ENCODE measurements at places on chromosomes 11 and 22. TPM values are rescaled to one million over a fixed set of nuclear protein-coding genes. Genes with fewer than 3 reads are reported as not detected.

- H3K4me1 ChIP-seq = no peaks in the 10 kb centered on the region
- no peaks in the 10 kb centered on the region for H3K36me3 ChIP-seq
- DNase-seq = no peak
- H3K4me3 ChIP-seq = no peak overlapping the region
Measured at GRCh38 chr22:24386937-24387471, 40.4 kb upstream of the ADORA2A start.

DNA sequence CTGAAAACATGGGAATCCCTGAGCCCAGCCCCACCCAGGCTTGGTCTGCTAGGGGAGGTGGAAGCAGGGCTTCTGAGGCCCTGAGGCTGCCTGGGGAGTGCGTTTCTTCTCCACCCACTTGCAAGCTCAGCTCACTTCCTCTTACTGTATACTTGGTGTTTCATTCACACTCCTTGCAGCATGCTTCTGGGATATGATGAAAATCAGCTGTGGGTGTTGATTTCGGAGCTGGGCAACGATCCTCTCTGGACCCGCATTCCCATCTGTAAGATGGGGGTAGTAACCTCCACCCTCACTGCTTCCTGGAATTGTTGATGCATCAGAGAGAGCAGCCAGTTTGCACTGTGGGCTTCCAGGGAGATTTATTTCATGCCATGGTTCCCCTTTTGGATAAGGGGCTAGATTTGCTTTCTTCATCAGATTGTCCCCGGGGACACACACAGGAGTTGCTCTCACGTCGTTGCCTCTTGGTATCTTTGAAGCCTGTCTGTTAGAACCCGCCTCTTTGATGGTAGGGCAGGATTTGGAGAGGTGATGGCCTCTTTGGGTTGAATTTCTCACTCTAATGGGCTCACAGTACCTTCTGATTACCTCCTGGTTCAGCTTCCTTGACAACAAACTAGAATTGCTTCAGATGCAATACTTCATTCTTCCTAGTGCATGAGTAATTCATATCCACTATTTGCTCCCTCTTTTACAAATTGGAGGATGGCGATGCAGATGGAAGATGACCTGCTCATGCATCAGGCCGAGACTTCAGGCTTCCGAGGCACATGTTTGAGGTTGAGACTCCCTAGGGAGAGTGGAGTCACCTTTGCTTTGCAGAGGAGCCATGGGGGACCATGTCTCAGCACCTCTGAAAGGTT is 40.4 kb downstream of the BCR start:
- no peaks in the 10 kb centered on the region for H3K36me3 ChIP-seq
- no peak for DNase-seq
- peaks cover 76% of the 10 kb centered on the region for H3K4me1 ChIP-seq
- no peak overlapping the region for H3K4me3 ChIP-seq
- peak overlapping the region; percentile 20 for H3K27ac ChIP-seq

DNA sequence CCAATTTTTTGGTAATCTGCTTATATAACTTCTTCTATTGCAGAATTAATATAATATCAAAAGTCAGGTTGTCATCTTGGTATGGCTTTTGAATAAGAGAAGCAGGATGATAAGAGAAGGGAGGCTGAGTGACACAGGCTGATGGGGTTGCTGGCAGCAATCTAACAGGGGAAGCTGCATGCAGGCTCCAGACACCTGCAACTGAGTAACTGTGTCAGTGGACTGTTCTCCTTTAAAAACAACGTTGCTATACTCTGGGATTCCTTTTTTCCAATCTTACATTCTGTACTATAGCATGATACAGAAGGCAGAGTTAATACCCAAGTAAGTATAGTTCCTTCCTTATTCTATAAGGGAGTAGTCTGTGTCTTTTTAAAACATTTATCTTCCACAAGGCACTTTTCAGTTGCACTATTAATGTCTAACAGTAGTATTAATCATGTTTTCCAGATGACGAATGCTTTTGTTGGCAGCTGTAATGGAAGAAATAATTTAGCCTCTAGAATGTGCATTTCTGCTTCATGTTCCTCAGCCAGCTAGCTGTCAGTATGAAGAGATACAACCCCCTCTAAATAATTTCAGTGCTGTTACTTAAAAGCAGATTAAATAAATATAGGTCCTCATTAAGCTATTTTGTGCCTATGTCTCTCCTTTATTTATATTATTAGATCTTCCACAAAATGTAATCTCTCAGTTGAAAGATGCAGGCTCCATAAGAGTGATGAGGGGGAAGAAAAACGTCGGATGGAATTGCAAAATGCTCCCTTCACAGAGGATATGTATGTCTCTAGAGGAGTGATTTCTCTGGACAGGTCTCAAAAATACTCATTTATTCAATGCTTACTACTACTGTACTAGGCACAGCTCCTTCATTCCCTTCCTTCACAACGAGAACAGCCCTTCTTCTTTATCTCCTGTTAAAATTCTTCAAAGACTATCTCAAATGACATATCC is 50.8 kb downstream of the ATG16L2 start:
- no peaks in the 10 kb centered on the region for H3K27me3 ChIP-seq
- H3K36me3 ChIP-seq = no peaks in the 10 kb centered on the region
- no peak overlapping the region for H3K27ac ChIP-seq
- peaks cover 3% of the 10 kb centered on the region for H3K4me1 ChIP-seq
- no peak overlapping the region for H3K4me3 ChIP-seq

- H3K27ac ChIP-seq = no peak overlapping the region
- no peaks in the 10 kb centered on the region for H3K4me1 ChIP-seq
- H3K27me3 ChIP-seq = no peaks in the 10 kb centered on the region
- H3K36me3 ChIP-seq = peaks cover 5% of the 10 kb centered on the region
- DNase-seq = no peak
Measured at GRCh38 chr22:38834215-38834953, 9.4 kb downstream of the NPTXR start.

GRCh38 chr11:68270196-68271022 is 1.4 kb downstream of the C11orf24 start:
- peak overlapping the region; percentile 78 for H3K4me3 ChIP-seq
- no peaks in the 10 kb centered on the region for H3K36me3 ChIP-seq
- peak overlapping the region; percentile 95 for H3K27ac ChIP-seq
- peak; percentile 3 for DNase-seq

Gene ACTN3
- not detected for total RNA-seq

DNA sequence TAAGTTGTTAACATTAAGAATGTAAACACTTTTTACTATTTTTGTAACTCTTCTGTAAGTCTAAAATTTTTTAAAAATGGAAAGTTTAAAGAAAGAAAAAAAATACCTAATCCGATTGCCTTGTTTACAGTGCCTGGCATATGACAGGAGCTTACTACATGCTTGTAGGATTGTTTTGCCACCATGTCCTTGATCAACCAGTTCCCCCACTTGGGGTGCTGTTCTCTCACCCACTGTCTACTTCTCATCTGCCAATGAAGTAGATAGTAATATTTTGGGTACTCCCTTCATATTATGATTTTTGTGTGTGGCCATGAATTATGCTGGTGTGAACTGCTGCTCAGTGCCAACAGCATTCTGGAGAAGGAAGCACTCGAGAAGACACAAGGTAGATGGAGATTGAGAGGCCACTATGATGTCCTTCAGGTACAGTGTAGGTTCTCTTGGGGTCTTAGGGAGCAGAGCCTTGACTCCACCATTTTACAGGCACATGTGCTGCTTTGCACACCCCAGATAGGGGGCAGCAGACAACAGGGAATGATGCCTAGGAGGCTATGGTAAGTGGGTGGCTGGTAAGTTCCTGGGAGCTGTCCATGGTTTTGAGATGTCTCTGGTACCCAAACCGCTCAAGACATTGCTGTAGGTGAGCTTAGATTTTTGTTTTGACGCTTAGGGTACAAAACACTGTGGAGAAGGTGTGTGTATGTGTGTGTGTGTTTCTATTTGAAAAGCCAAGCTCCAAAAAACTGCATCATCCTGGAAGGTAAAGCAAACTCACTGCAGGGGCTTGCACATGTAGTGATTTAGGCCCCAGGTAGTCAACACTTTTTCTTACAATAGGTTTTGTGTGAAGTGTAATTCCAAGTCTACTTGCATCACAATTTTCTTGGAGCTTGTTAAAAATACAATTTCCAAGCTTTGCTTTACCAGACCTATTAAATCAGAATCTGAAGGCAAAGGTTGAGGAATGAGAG is 494.5 kb upstream of the LARGE1 start:
- no peaks in the 10 kb centered on the region for H3K4me1 ChIP-seq
- DNase-seq = no peak
- H3K36me3 ChIP-seq = no peaks in the 10 kb centered on the region
- H3K4me3 ChIP-seq = no peak overlapping the region
- H3K27ac ChIP-seq = no peak overlapping the region
- no peaks in the 10 kb centered on the region for H3K27me3 ChIP-seq

Gene RAC2
- 7.4 TPM for total RNA-seq

Gene OLFML1
- 8.4 TPM for total RNA-seq

Gene VSIG2
- not detected for total RNA-seq

DNA sequence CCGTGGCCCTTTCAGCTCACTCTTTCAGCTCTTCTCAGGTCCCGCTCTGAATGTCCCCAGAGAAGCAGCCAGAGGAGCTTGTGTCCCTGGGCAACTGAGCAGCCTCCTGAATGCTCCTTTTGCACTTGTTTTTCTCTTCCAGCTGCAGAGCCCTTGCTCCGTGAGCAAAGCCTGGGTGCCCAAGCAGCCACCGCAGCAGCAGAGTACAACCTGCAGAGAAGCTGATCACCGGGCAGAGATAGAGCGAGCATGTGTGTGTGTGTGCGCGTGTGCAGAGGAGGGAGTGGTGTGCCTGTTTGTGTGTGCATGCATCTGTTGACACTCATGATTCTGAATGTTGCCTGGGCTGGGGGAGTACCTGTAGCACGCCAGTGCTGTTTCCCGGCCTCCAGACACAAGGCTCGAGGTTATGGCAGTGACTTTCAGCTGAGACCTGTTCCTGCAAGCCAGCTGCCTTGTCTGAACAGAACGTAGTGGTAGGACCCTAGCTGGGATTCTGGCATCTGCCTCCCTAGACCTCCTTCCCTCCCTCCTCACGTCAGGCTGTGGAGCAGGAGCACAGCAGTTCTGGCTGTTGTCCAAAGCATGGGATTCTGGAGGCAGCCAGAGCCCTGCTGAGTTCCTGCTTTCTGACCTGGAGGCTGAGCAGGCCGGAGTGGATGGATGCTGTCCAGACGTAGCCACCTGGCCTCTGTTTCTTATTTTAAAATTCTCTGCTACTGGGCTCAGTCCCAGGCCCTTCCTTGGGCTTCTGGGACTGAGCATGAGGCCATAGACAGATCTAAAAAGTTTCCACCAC is 4.5 kb upstream of the MAPK8IP1 start:
- no peaks in the 10 kb centered on the region for H3K36me3 ChIP-seq
- no peaks in the 10 kb centered on the region for H3K27me3 ChIP-seq
- H3K4me1 ChIP-seq = no peaks in the 10 kb centered on the region
- no peak for DNase-seq
- H3K4me3 ChIP-seq = no peak overlapping the region
- peak overlapping the region; percentile 64 for H3K27ac ChIP-seq

GRCh38 chr22:25176175-25176574 is 23.5 kb upstream of the CRYBB3 start:
- H3K27ac ChIP-seq = no peak overlapping the region
- no peaks in the 10 kb centered on the region for H3K4me1 ChIP-seq
- no peak overlapping the region for H3K4me3 ChIP-seq
- H3K27me3 ChIP-seq = no peaks in the 10 kb centered on the region
- no peak for DNase-seq
- peaks cover 99% of the 10 kb centered on the region for H3K36me3 ChIP-seq

Gene RFPL1
- not detected for total RNA-seq

Gene CCDC116
- 2.0 TPM for total RNA-seq

- no peaks in the 10 kb centered on the region for H3K4me1 ChIP-seq
- no peak overlapping the region for H3K4me3 ChIP-seq
- H3K27me3 ChIP-seq = no peaks in the 10 kb centered on the region
- no peak for DNase-seq
Measured at GRCh38 chr11:14547440-14547839, 27.3 kb upstream of the PSMA1 start.

GRCh38 chr11:14342906-14343305 is 16.1 kb downstream of the RRAS2 start:
- no peak for DNase-seq
- no peaks in the 10 kb centered on the region for H3K4me1 ChIP-seq
- no peak overlapping the region for H3K27ac ChIP-seq
- no peaks in the 10 kb centered on the region for H3K36me3 ChIP-seq
- H3K27me3 ChIP-seq = no peaks in the 10 kb centered on the region

- no peak overlapping the region for H3K27ac ChIP-seq
- DNase-seq = no peak
- no peaks in the 10 kb centered on the region for H3K4me1 ChIP-seq
- no peaks in the 10 kb centered on the region for H3K27me3 ChIP-seq
- no peak overlapping the region for H3K4me3 ChIP-seq
Measured at GRCh38 chr11:117295438-117296137, 4.4 kb downstream of the BACE1-AS start.

DNA sequence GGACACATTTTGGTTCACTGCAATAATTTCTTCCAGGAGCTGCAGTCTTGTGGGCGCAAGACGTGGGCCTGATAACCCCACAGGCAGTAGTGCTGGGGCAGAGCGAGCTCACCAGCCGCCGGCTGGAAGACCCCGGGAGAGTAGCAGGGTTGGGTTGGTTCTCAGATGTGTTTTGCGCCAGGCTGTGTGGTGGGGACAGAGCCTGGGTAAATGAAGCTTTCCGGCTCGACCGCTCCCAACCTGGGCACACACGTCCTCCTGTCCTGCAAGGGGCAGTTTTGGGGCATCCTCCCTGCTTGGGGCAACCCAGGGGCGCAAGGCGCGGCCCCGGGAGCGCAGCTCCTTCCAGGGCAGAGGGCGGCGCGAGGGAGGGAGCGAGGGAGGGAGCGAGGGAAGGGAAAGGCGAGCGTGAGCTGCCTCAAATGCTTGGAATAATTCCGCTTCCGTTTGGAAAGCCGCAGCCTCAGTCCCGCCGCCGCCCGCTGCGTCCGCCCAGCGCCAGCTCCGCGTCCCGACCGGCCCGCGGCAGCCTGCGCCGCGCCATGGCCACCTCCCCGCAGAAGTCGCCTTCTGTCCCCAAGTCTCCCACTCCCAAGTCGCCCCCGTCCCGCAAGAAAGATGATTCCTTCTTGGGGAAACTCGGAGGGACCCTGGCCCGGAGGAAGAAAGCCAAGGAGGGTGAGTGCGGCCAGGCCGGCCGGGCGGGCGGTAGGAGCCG is at the start of gene PARVA:
Gene PARVA, plus strand, starts transcription at position 466 of the 718 bp plus-strand sequence. Its CDS starts 77 bp downstream, at position 543.
- DNase-seq = peak; percentile 36
- H3K27me3 ChIP-seq = no peaks in the 10 kb centered on the region
- H3K36me3 ChIP-seq = no peaks in the 10 kb centered on the region

Gene HBD
- total RNA-seq = not detected

GRCh38 chr22:29715240-29715639 is 4.6 kb upstream of the CABP7 start:
- no peaks in the 10 kb centered on the region for H3K36me3 ChIP-seq
- no peak for DNase-seq
- H3K27ac ChIP-seq = no peak overlapping the region
- peaks cover 8% of the 10 kb centered on the region for H3K4me1 ChIP-seq
- peaks cover 56% of the 10 kb centered on the region for H3K27me3 ChIP-seq
- H3K4me3 ChIP-seq = no peak overlapping the region

- H3K27me3 ChIP-seq = no peaks in the 10 kb centered on the region
- no peak overlapping the region for H3K4me3 ChIP-seq
- H3K27ac ChIP-seq = no peak overlapping the region
Measured at GRCh38 chr11:44286268-44286880, 23.6 kb downstream of the ALX4 start.

GRCh38 chr11:3050386-3051195 is 6.6 kb downstream of the CARS1 start:
- H3K4me1 ChIP-seq = peaks cover 14% of the 10 kb centered on the region
- H3K36me3 ChIP-seq = peaks cover 38% of the 10 kb centered on the region
- no peak for DNase-seq
- no peaks in the 10 kb centered on the region for H3K27me3 ChIP-seq
- H3K4me3 ChIP-seq = no peak overlapping the region

Gene KCNJ1
- total RNA-seq = not detected

Gene OR2AG2
- not detected for total RNA-seq

Gene RBMXL2
- total RNA-seq = 3.5 TPM
